ENCODE measurements at places on chromosomes 6 and 20.

- no peak for DNase-seq
Measured at GRCh38 chr6:156013155-156013554, 557.5 kb upstream of the NOX3 start.

DNA sequence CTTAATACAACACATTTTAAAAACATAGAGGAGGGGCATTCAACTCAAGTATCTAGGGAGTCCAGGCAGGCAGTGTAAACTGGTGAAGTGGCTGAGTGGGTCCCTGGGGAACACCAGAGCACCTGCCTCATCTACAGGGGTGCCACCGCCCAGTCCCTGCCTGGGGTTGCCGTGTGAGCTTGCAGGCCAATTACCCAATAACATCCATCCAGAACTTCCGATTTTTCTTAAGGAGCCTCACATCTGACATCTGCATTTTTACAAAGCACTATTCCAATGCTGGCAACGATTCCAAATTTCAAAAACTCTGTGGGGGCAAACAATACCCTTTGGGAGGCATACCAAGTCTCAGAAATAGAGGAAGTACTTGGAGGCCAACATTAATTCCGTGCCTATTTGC lies 288.4 kb upstream of the TSHZ2 start:
- DNase-seq: no peak

- DNase-seq: no peak
Measured at GRCh38 chr6:35011096-35012041, 122.3 kb downstream of the ANKS1A start.

DNA sequence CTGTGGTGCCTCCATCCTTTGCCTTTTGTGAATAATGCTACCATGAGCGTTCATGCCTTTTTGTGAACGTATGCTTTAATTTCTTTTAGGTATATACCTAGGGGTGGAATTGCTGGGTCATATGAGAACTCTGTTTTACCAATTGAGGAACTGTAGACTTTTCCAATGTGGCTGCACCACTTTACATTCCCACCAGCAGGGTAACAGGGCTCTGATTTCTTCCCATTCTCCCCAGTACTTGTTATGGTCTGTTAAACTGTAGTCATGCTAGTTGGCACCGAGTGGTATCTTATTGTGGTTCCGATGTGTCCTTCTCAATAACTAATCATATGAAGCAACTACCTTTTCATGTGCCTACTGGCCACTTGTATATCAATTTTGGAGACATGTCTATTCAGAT lies 312.1 kb downstream of the GMDS start:
- no peak for DNase-seq

GRCh38 chr6:56593801-56594318 lies 48.8 kb downstream of the DST start:
- DNase-seq: no peak
